ENCODE measurements at places on chromosomes 6 and 20. TPM values are rescaled to one million over a fixed set of nuclear protein-coding genes. Genes with fewer than 3 reads are reported as not detected.

DNA sequence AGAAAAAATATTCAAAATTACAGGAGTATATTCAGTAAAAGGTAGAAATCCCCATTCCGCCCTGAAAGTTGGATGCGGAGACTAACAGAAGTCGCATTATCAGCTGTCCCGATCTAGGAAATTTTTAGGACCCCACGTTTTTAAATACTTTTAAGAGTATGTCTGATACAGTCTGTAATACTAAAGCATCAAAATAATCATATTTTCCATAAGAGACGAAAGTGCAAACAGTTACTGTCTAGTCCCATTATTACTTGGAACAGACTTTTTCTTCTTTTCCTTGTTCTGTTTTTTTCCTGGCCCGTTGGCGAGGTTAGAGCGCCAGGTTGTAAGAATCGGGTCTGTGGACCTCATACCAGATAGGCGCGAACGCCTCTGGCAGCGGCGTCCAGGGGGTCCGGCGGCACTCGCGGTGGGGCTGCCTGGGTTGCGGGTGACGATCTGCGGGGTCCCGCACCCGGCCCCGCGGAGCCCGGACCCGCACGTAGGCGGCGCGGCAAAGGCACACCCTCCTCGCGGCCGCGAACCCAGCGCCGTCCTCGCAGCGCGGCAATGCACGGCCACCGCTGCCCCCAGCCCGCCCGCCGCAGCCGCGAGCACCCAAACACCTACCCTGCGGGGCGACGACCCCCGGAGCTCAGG is 460 bp downstream of the PLAGL1 start:
- DNase-seq, result no peak

DNA sequence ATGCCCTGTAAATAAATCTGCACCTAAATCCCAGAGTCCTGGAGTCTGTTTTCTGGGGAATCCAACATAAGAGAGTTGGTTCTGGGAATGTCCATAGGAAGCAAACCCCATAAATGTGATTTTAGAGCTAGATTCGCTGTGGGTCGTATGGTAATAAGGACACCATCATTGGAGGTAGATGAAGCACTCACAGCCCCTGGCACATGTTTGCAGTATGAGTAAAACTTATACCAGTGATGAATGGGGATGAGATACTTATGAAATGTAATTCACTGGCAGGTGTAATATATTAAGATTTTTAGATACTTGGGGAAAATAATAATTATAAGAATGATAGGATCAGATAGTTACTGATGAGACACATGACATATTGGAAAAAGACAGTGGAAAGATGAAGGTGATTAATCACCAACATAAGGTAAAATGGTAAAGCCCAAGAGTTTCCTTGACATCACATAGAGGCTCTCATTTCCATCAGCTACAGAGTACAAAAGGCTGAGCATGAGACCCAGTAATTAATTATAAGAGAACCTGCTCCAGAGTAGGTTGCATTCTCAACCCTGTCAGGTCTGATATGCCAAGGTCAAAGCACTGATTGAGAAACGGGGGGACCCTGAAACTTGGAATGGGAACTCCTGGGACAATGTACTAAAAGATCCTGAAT is 44.7 kb upstream of the THEMIS start:
- no peak for DNase-seq

DNA sequence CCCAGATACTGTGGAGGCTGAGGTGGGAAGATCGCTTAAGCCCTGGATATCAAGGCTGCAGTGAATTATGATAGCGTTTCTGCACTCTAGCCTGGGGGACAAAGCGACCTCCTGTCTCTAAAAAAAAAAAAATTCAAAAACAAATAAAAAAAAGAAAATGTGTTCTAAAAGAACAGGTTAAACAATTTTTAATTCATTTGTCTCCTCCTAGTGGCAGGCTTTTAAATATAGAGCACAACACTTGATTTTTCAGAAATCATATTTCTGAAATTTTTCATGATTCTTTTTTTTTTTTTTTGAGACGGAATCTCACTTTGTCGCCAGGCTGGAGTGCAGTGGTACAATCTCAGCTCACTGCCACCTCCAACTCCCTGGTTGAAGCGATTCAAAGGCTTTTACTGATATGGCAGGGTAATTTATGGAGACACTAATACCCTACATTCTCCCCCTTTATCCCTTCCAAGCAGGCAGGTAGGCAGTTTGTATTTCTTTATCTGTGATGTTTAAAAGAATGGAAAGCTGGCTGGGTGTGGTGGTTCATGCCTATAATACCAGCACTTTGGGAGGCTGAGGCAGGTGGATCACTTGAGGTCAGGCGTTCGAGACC is 8.7 kb upstream of the GTF3C6 start:
- no peak for DNase-seq

DNA sequence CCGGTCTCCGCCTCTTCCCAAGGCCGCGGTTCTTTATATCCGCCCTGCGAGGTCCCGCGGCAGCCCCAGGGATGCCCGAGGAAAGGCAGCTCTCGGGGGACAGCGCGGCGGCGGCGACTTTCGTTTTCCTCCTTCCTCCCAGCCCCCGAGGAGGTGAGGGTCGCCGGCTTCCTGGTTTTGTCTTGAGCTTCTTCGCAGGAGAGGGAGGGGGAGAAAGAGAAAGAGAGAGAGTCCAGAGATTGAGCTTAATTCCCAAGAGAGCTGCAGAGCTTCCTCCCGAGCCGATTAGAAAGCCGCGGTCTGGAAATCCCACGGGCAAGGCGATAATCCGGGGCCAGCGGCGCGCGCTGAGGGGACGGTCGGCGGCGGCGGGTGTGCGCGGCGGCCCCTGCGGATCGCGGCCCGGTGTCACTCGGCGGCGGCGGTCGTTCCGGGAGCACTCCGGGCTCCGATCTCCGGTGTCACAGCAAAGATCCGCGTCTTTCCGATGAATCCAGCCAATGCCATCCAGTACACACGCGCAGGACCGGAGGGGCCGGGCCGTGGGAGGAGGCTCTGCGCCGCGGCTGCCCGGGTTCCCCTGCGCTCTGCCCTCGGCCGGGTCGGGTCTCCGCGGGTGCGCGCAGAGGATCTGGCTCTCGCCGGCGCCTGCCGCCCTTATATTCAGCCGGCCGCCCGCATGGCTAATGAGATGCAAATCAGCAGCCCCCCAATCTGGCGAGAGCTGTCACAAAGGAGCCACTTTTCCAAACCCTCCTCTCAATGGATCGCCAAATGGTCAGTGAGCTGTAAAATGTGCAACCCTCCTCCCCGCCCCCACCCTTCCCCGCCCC is at the start of gene DLL1:
TSS of gene DLL1 (minus strand) at position 783 of the 833 bp plus-strand sequence. CDS start 939 bp downstream, outside the sequence.
- DNase-seq, result peak; percentile 89

DNA sequence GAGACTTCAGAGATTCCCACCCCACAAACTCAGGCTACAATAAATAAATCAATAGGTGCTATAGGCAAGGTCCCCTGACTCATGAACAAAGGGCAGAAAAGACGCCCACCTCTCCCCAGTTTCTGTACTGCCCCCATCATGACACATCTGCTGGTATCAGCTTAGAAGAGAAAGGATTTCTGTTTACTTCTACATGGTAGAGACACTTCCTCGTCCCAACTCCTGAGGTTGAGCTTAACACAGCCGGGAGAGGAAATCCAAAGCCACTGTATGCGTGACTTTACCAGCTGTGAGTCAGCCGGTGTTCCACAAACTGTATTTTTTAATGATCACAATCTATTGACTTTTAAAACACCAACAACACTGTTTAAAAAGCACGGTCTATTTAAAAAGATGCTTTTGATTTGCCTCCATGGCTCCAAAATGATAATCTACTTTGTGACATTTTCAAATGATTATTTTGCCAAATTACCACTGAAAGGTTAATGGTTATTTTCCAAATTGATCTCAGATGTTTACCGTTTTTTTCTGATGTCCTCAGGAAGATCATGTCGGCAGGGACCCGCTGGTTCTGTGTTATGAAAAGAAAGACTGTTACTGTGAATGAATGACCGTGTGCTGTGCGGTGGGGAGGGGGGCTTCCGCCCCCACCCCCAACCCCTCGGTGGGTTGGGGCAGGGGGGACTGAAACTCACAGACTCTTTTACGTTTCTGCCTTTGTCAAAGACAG is 72.5 kb downstream of the ATP9A start:
- DNase-seq, result no peak

DNA sequence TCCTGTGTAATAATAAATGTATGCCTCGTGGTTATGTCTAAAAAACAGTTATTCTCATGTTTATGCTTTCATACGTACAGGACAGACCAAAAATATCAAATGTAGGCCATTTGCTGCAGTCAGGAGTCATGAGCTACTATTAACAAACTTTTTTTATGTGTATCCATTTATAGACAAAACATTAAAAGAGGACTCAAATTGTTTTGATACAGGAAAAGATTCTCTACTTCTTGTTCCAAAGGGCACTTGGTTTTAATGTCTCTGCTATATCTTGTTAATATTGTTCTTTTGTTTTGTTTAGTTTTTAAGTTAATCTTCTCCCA is 155.2 kb downstream of the ZDHHC14 start:
- no peak for DNase-seq

- no peak for DNase-seq
Observed at GRCh38 chr6:129543981-129544380, 166.0 kb downstream of the ARHGAP18 start.

- DNase-seq, result peak; percentile 81
Observed at GRCh38 chr6:98833057-98833306, 1.4 kb upstream of the POU3F2 start.

- no peak for DNase-seq
Observed at GRCh38 chr6:149235130-149235561, 82.4 kb upstream of the TAB2 start.

- no peak for DNase-seq
Observed at GRCh38 chr6:92690997-92691599, 728.3 kb downstream of the EPHA7 start.

DNA sequence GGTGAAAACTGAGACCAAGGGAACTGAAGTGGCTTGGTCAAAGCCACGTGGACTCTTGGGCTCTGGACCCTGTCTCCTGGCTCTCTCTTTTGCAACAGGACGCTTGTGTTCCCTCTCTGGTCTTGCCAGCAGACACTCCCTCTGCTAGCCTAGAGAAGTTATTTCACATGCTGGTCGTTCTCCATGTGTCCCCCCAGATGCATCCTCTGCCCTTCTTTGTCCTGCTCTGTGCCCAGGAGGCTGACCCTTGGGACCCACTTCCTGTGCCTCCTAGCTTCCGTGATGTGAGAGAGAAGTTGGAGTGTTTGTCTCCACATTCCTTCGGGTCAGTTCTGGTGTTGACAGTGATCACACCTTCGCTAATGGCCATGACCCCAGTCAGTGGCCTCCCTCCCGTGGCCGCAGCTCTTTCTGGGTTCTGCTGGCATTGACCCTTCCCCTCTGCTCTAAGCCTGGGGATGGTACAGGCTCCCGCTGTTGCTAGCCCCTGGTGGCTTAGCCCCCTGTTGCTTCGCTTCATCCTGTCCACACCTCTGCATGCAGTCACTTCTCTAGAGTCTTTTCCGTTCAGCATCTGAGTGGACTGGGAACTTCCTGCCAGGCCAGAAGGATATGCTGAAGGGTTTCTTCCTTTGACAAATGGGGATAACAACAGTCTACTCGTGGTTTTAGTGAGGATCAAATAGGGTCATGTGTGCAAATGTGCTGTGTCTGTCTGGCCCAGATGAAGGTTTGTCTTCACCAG is 70.1 kb upstream of the BMP2 start:
- DNase-seq, result no peak

- no peak for DNase-seq
Observed at GRCh38 chr6:39389484-39389767, 66.9 kb upstream of the KCNK16 start.

DNA sequence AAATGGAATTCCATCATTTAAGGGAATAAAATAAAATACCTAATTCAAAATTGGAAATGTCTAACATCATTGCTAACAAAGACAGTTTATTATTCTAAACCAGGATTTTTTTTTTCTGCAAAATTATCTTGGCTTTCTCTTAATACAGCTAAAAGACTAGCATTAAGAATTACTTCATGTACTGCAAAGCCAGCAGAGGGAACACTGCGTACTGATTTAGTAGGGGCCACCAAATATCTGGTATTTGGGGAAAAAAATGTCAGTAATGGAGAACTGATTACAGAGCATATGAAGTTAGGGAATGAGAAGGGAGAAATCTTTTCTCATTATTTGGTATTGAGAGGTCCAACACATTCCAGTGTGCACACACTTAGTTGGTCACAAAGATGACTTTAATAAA is 3.2 kb upstream of the SOX4 start:
- no peak for DNase-seq

DNA sequence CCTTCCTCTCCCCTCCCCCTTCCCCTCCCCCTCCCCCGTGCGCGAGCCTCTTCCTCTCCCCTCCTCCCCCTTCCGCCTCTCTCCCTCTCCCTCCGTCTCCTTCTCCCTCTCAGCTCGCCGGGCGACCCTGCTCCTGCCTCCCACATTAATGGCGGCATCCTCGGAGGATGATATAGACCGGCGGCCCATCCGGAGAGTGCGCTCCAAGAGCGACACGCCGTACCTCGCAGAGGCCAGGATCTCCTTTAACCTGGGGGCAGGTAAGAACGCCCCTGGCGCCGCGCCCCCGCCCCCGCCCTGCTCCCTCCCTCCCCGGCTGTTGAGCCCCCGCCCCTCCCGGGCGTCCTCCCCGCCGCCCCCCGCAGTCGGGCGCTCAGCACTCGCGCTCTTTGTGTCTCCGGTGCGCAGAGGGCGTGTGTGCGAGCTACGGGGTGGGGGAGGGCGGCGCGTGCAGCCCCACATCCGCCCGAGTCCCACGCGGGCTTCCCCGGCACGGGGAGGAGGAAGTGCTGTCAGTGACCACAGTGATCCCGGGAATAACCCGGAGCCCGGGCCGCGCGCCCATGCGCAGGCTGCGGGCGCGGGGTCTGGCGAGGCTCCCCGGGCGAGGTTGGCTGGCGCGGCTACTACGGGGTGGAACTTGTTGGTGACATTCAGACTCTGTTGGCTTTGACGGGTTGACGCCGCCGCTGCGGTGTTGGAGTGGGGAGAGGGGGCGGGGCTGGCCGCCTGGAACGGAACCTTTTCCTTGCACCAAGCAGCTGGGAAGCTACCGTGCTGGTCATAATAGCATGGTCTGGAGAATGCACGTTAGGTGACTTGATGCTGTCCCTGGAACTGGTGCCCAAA is 33.2 kb downstream of the PHACTR1 start:
- DNase-seq, result no peak

DNA sequence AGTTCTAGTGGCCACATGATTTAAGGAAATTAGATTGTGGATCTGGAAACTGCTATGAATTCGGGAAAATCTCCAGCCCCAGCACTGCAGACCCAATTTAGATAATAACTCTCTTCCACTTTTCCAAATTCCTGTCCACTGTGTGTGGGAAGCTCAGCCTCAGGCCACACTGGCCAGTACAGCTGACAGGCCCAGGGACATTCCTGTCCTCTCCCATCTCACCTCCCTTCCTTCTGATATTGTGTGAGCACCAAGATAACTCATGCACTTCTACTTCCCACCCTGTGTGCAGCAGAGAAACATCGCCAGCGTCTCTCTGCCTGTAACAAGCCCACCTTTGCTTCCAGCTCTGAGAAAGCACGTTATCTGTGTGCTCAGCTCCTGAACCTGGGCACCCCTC is 145.1 kb upstream of the RREB1 start:
- no peak for DNase-seq

- no peak for DNase-seq
Observed at GRCh38 chr6:132788658-132789395, 9.6 kb downstream of the SLC18B1 start.

The PXMP4 gene
- 3.4 TPM for polyA plus RNA-seq

The ENTPD6 gene
- 42.0 TPM for polyA plus RNA-seq

The SGK2 gene
- 0.54 TPM for polyA plus RNA-seq

The BTNL2 gene
- polyA plus RNA-seq, result not detected
